ENCODE measurements at places on chromosomes 13 and 19.
A peak's percentile ranks its signal among the peaks of the same experiment; 100 is the strongest.

GRCh38 chr13:76644906-76645305 is 241.3 kb downstream of the KCTD12 start:
- no peak for DNase-seq

GRCh38 chr19:27714857-27715256 is 1498.1 kb downstream of the UQCRFS1 start:
- no peak for DNase-seq

- DNase-seq = no peak
Measured at GRCh38 chr13:109750221-109750775, 36.1 kb downstream of the IRS2 start.

- DNase-seq = no peak
Measured at GRCh38 chr13:19152403-19152802, 29.2 kb downstream of the TUBA3C start.

DNA sequence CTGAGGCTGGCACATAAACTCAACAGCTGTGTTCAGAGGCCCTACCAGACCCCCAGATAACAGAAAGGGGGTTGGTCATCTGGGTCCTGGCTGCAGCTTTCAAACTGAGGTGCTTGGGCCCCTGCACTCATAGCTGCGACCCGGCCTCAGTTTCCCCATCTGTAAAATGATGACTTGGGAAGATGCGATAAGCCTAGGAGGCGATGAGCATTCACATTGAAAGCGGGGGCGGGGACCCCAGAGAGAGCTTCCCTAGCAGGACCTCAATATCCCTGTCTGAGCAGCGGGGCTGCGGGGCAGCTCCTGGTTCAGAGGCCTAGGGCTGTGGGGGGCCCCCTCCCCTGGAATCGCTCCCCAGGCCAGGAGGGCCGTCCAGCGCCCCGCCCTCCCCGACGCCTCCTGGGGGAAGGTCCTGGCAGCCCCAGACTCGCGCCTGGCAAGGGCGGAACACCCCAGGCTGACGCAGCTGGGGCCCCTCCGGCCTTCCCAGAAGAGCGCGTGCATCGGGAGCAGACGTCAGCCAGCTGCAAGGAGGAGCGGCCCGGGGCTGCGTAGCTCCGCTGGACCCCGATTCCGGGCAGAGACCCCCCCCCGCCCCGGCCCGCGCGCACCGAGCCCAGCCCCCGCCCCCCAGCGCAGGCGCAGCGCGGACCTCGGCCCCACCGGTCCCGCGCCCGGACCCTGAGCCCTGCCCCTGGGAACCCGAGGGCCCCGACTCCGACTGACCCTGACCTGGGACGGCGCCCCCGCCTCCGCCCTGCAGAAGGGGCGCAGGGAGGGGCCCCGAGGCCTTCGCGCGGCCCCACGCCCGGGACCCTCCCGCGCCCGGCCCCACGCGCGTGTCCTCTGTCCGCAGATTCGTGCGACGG is 3.5 kb downstream of the FSTL3 start:
- DNase-seq = peak; percentile 87

- no peak for DNase-seq
Measured at GRCh38 chr19:42553292-42554045, 25.2 kb upstream of the CEACAM1 start.

DNA sequence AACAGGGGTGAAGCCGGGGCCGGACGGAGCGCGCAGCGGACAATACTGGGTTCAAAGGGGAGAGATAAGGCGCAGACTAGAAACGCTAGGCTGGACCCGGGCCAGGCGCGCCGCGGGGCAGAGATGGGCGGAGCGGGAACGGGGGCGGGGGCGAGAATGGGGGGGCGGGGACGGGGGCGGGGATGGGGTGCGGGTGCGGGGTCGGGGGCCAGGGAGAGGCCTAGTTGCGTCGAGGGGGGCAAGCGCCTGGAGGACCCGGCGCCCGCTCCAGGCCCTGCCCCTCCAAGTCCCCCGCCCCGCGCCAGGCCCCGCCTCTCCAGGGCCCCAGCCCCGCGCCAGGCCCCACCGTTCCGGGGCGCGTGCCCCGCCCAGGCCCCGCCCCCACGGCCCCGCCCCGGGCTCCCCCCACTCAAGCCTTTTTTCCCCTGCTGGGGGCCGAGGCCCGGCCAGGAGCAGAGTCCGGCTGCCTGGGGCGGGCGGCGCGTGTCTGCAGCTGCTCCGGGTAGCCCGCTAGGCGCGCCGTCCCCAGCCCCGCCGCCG is at the start of gene CERS4:
CERS4 (plus strand) TSS at position 449 of the 540 bp plus-strand sequence. CDS start 41,707 bp downstream, outside the sequence.
- DNase-seq = peak; percentile 89

DNA sequence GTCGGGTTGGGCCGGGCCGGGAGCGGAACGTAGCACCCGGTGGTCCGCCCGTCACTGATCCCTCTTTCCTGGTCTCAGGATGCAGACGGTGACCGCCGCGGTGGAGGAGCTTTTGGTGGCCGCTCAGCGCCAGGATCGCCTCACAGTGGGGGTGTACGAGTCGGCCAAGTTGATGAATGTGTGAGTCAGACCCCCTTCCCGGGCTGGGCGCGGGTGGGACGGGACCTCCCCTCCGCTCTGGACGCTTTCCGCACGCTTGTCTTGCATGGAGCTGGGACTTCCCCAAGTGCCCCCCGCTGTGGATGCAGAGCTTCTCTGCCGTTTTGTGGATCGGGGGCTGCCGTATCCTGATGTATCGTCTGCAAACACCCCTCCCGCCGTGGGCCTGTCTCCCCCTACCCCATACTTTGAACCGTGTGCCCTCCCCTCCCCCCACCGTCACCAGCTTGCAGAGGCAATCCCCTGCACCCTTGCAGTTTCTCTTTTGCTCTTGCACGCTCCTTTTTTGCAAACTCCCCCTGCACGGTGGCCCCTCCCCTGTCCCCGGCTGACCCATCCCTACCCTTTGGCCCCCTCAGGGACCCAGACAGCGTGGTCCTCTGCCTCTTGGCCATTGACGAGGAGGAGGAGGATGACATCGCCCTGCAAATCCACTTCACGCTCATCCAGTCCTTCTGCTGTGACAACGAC is 669 bp downstream of the GADD45B start:
- no peak for DNase-seq

DNA sequence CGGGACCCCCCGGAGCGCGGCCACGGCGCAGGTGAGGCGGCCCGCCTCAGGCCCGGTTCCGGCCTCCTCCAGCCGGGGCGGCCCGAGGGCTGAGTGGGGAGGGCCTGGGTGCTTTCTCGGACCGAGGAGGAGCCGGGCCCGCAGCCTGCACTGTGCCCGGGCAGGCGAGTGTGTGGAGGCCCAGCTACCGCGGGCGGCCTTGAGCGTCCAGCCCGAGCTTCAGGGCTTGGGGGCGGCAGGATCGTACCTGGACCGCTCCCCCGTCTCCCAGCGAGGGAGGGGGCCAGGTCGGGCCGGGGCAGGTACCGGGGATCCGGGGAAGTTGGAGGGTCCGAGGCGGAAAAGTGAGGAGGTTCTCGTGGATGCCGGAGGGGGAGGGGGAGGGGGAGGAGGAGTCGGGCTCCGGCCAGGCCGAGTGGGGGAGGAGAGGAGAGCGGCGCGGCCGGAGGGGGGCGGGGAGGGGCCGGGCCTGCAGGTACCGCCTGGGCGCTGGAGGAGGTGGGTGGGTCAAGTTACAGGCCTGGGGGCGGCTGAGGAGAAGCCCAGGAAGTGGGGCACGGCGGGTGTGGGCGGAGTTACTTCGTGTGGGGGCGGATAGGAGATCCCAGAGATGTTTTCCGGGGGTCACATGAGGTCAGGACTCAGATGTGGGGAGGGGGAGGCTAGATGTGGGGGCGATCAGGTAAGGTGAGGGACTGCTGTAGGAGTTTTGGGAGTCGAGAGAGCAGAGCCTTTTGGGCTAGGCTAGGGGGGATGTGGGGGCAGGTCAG is 545 bp downstream of the NACC1 start:
- DNase-seq = no peak

DNA sequence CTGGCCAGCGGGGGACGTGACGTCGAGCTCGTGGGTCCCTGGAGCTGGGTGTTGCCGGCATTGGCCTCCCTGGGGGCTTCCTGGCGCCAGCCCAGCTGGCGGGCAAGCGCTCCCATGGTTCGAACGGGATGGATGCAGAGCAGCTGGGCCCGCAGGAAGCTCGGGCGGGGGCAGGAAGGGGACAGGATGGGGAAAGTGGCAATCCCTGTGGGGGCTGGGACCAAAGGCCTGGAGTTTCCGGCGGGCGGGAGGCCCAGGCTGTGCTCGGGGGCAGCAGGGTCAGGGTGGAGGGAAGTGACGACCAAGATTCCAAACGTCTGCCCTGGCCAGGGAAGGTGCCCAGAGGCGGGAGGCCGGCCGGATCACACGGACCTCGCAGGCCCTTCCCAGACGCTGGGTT is 19.3 kb downstream of the PALM start:
- no peak for DNase-seq

DNA sequence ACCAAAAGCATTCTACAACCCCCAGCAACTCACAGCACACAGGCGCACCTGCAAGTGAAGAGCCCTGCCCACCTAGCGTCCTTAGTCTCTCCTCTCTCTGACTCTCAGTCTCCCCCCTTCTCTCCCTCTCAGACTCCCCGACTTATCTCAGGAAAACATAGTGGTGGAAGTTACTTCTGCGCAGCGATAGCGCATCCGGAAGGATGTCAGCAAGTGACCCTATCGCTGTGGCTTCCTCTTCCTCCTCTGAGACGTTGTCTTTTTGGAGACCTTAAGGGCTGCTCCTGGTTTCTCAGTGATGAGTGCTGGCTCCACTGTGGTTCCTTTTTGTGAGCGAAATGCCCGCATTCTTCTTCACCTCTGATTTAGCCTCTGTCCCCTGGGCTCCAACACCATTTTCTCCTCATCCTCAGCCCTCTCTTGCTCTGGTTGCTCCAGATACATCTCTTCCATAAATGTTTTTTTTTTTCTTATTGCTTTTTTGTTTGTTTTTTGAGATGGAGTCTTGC is 1.4 kb upstream of the YIF1B start:
- DNase-seq = no peak

DNA sequence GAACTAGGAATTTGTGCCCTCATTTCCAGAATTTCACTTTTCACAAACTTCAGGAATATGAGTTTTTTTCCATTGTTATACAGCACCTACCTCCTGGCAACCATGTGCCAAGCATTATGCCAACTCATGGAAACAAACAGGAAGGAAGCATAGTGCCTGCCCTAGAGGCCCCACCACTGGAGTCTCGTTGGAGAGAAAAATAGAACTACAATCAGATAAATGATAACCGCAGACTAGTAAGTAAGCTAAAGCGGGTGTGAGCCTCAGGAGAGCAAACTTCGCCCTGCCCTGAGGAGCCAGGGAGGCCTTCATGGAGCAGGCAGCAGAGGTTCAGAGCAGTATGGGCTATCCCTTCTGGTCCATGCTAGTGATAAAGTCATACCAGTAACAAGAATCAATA is 75.9 kb downstream of the FRY start:
- DNase-seq = no peak

DNA sequence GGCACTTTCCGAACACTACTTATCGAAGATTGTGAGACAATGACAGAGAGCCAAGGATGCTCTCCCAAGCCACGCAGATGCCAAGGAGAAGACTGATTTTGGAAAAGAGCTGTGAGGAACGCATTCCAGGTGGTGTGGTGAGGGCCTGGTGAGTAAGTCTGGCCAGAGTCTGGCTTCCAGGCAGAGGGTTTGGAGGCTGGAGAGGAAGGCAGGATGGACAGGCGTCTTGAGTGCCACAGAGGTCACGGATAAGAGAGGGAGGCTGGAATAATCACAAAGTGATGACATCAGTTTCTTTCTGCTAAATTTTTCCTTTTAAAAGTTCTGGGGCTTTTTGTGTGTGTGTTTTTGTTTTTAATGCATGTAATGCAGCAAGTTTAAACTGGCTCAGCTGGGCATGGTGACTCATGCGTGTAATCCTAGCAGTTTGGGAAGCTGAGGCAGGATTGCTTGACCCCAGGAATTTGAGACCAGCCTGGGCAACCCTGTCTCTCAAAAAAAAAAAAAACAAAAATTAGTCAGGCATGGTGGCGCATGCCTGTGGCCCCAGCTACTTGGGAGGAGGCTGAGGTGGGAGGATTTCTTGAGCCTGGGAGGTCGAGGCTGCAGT is 235.1 kb downstream of the NALCN start:
- DNase-seq = no peak

GRCh38 chr19:31018936-31019335 is 330.3 kb downstream of the TSHZ3 start:
- DNase-seq = no peak

- no peak for DNase-seq
Measured at GRCh38 chr13:19169496-19169895, 12.1 kb downstream of the TUBA3C start.
